ENCODE measurements at places on chromosomes 2 and 18.

GRCh38 chr2:197904446-197904845 lies 100.1 kb downstream of the PLCL1 start:
- no peak for DNase-seq

- DNase-seq = no peak
These were observed 44.8 kb downstream of the CCDC148 start for GRCh38 chr2:158411748-158412147.

- no peak for DNase-seq
These were observed 2.1 kb upstream of the HSBP1L1 start for GRCh38 chr18:79962311-79962710.

GRCh38 chr2:54546923-54547720 lies 91.0 kb downstream of the SPTBN1 start:
- DNase-seq = no peak

- peak; percentile 40 for DNase-seq
These were observed 219.8 kb downstream of the ZRANB3 start for GRCh38 chr2:135311268-135311667.

All from hematopoietic multipotent progenitor cell treated with erythropoietin and hydrocortisone succinate and interleukin-3 and kit ligand, for 8 days (in vitro differentiated cells).